ENCODE measurements at places on chromosomes 3 and 15.

DNA sequence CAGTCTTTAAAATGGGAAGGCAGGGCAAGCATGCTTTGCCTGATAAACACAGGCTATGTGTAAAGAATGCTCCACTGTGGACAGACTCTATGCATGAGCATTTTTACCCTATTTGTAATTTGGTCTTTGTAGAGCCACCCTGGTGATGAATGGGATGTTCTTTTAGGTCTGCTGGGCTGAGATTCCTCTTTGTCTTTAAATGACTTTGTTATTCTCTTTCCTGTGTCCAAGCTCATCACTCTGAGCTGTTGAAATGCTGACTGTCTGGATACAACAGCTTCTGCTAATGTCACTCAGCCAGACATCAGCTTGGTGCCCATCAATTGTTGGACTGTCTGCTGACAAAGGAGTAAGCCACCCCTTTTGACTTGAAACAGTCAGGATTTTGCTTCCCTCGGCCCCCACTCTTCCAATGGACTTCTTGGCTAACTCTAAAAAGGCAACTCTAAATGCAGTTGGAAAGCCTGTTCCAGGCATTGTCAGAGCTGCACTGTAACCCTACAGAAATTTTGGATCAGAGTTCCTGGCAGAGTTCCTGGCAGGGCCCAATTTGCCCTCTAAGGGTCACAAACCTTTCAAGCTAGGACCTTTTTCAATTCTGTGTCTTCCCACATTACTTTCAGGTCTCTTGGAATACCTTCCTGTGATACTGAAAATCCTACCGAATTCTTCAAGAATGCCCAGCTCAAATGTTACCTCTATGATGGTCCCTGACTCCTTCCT, 40.5 kb upstream of the EIF1B start:
- no peak for DNase-seq

DNA sequence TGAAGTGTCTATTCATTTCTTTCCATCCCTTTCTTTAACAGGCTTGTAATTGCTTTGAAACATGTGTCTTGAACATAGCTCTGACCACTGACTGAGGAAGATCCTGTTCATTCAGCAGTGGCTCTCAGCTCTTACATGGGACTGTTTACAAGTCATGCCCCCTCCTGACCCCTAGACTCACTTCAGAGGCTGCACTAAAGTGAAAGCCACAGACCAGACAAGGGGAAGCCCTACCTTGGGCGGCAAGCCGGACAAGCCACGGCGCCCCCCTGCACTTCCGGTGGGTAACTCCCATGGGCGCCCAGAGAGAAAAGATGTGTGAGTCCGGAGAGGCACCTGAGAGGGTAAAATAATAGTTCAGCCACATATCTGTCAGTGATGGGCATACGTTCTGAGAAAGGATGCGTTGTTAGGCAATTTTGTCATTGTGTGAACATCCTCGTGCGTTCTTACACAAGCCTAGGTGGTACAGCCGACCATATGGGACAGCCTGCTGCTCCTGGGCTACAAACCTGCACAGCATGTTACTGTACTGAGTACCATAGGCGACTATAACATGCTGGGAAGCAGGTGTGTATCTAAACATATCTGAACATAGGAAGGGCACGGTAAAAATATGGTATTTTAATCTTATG, 116.2 kb downstream of the CHSY1 start:
- no peak for DNase-seq

- DNase-seq: no peak
Measured at GRCh38 chr3:87895983-87896382, 162.8 kb downstream of the CGGBP1 start.

- no peak for DNase-seq
Measured at GRCh38 chr3:193865339-193865738, 270.6 kb upstream of the HES1 start.

DNA sequence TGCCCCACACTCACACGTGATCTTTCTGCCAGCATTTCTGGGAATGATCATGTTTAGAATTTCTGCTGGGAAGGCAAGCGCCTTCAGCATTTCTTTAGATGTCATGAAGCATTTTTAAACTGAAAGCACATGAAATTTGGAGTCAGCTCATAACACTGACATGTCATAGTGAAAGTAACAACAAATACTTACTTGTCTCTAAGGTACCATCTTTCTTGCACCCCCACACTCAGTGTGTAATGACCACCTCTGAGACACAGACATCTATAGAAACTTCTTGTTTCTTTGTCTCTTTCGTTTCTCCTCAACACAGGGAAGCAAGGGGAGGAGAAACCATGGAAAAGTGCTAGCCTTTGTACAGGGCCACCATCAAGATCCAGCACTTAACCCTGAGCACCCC, 171.7 kb downstream of the RORA start:
- DNase-seq: no peak

- DNase-seq: no peak
Measured at GRCh38 chr15:101651554-101652097, 555 bp downstream of the TM2D3 start.

- DNase-seq: no peak
Measured at GRCh38 chr3:45848392-45848791, 6.5 kb upstream of the LZTFL1 start.

GRCh38 chr3:118504906-118505305, 529.7 kb downstream of the IGSF11 start:
- DNase-seq: no peak

GRCh38 chr3:168828943-168829342, 733.2 kb upstream of the GOLIM4 start:
- no peak for DNase-seq

DNA sequence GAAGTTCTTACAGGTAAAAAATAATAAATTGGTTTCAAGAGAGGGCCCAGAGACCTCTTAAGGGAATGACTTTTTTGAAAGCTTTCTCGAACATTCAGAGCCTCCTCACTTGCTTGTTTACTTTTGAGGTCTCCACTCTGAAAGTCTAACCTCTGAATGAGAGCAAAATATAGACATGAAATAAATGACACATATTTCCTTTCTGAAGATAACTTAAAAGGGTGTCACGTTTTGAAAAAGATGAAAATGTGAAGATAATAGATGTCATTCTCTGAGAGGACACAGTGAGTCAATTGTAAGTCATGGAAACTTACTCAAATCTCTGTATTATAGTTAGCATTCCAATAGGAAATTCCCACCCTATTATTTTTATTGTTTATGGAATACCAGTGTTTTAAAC, 44.6 kb downstream of the HACD2 start:
- DNase-seq: no peak

DNA sequence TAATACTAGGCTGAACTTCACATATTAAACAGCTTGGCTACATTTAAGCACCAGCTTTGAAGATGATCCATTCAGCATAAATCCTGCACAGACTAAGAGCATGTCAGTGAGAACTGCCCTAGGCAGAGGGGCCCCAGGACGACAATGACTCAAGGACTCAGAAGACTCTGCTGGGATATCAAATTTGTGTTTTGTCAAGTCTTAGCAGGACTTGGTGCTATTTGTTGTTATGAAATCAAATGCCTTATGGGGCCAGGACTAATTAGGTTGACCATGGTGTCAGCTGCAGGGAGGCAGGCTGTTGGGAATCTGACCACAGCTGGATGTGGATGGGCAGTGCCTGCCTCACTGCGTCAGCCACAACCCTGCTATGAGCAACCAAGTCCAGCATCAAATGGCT, 91.8 kb downstream of the RYR3 start:
- DNase-seq: no peak

GRCh38 chr3:181230258-181230657, 240.7 kb upstream of the DNAJC19 start:
- DNase-seq: no peak

GRCh38 chr3:123783811-123784210, 100.3 kb downstream of the MYLK start:
- DNase-seq: no peak

- no peak for DNase-seq
Measured at GRCh38 chr15:100764778-100765466, 114.7 kb upstream of the ALDH1A3 start.

DNA sequence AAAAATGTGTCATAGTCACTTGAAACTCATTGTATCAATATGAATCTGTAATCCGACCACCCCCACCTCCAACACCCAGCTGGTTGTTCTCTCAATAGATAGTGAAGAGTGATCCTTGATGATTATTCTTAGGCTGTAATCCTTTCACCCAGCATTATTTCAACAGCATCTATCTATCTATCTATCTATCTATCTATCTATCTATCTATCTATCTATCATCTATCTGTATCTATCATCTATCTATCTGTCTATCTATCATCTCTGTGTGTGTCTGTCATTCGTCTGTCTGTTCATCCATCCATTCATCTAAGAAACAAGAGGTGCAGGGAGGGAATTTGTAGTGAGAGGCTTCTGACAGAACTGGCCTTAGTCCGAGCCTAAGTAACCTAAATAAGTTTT, 78.7 kb upstream of the IGSF10 start:
- DNase-seq: no peak

DNA sequence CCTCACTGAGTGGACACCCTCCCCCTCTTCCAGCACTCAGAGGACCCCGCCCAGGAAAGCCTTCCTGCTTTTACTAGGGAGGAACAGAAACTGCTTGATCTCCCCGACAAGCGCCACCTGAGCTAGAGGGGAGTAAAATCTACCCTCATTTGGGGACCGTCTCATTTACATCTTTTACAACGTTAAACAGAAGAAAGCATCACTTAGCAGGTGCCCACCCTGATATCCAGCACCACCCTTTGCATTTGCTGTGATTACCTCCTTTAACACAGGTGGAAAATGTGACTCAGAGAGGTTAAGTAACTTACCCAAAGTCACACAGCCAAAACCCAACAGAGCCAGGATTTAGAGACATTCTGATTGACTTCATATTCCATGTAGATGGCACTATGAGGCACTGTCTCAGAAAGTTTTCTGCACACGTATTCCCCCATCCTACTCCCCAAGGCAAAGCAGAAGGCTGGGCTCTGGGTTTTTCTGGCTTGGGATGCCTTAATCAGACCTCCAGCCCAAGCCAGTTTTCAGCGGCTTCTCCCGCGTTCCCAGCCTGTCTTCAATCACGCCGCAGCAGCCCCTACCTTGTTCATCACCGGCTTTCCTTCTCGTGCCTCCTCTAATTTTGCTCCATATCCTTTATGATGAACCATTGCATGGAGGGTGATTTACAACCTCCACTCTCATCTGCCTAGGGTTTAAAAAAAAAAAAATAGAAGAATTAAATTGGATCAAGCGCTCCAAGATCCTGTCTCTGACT, 314.6 kb upstream of the PROK2 start:
- no peak for DNase-seq

DNA sequence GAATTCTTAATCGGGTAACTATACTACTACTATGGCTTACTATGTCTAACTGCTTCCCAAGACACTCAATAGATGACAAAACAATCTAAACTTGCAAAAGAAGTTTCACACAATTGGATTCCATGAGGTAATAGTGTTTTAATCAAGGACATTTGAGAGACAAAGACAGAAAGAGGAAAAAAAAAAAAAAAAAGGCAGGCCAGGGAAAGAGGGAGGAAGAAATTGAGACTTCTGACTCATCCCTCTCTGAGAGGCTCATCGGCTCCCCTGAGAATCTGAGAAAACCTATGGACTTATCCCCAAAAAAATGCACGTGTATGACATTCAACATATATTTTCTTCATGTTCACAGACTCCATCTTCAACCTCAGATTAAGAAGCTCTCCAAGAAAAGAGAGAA, 61.0 kb downstream of the SCAPER start:
- DNase-seq: no peak

GRCh38 chr3:52791366-52791765, 3.2 kb upstream of the ITIH3 start:
- DNase-seq: no peak

- no peak for DNase-seq
Measured at GRCh38 chr3:51681453-51681852, 10.4 kb downstream of the TEX264 start.

DNA sequence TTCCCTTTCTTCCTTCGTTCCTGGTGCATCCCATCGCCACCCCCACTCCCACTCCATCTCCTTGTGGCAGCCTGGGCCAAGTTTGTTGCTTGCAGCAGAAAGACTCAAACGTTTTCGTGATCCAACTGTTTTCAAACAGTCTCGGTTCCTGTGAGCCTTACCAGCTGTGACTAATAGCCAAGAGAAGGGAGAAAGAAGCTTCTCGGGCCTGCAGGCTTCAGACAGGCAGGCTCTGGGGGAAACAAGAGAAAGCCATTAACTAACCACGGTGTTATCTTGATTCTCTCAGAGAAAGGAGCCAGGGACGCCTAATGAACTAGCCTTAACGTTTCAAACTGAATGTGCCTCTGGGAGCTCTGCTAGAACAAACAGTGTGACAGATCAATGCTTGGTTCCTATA, 742.0 kb downstream of the NR2F2 start:
- no peak for DNase-seq

DNA sequence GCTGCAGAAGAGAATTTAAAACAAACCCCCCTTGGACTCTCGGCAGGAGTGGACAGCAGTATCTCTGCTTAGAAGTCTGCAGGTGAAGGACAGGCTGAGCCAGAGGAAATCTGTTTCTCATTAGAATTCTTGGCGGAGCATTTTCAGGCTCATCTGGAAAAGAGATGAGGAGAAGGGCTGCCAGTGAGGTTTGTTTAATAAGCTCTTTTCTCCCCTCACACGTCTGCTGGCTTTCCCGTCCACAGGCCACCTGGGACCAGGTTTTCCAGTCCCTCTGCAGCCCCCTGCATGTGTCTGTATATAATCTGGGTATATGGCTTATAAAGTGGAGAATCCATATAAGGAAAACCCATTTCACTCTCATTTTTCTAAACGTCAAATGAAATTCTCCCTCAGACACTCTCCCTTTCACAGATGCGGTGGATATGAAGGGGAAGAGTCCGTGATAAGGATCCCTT, 155.4 kb upstream of the TPM1 start:
- no peak for DNase-seq

DNA sequence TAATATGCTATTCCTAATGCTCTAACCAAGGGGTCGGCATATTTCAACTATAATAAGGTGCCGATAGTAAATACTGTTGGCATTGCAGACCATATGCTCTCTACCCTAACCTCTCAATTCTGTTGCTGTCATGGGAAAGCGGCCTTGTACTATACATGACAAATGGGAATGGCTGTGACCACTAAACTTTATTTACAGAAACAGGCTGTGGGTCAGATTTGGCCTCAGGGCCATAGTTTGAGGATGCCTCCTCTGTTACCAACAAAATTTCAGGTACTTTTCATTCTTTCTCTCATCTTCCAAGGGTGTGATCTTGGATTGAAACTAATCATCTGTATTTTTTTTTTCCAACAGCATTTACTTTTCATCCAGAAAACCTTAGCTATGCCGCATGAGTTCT, 242.0 kb downstream of the MAGI1 start:
- DNase-seq: no peak

- DNase-seq: no peak
Measured at GRCh38 chr15:63187589-63188226, 1.7 kb upstream of the RAB8B start.

GRCh38 chr15:73997986-73998385, 3.5 kb downstream of the PML start:
- DNase-seq: no peak

Data from Panc1 (cell line).